ENCODE measurements at places on chromosomes 16 and 17.

DNA sequence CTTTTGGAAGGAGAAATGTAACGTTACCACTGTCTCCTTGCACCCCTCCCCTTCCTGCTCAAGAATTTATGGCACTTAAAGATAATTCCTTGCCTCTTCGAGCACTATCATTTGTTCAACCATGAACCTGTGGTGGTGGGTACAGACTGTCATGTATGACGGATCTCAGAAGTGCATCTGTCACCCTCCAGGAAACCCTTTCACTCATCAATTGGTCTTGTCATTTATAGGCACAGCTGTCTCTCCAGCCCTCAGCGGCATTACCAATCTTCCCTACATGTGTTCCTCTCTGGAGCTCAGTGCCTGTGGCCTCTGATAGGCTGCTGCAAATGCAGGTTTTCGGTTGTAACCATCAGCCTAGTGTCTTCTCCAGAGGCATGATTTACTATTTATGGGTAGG lies 15.0 kb downstream of the CNTNAP4 start:
- no peak for DNase-seq

DNA sequence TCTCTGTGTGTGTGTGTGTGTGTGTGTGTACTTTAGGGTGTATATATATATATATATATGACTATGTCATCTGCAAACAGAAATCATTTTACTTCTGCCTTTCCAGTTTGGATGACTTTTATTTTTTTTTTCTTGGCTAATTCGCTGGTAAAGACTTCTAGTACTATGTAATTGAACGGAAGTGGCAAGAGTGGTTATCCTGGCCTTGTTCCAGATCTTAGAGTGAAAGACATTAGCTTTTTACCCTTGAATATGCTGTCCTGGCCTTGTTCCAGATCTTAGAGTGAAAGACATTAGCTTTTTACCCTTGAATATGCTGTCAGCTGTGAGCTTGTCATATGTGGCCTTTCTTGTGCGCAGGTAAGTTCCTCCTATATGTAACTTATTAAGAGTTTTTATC lies 72.7 kb upstream of the MYOCD start:
- no peak for DNase-seq

GRCh38 chr17:8162997-8163977 lies 539 bp upstream of the VAMP2 start:
- DNase-seq = no peak

DNA sequence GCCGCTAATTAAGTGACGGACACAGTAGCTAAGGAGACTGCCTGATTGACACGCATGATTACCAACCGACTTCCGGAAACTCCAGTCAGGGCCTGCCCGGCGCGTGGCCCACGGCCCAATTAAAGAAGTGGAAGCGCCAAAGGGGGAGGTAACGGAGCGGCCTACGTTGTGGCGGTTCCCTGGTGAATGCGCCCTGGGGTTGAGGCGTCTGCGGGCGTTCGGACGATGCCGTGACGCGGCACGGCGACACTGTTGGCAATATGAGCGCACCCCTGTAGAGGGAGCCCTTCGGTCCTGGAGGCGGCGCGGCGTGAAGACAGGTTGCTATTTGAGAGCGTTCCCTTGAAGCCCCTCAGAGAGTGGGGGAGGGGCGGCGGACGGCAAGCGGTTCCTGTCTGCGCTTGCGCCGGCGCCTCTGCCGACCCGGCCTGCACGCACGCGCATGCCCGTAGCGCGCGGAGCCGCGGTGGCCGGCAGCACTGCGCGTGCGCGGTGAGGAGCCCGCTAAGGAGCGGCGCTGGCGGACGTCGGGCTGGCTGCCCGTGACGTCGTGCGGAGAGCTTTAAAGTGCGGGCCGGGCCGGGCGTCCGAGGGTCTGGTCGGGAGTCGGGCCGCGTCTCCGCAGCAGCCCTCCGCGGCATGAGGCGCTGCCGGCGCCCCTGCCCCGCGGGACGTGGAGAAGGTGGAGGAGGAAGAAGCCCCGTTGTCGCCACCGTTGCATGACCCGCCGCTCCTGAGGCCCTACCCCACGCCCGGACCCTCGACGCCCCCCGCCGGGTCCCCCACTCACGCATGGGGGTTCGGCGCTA lies at the start of gene ALKBH5:
Gene ALKBH5 (plus strand): TSS at position 495 of the 809 bp plus-strand sequence. CDS start 416 bp downstream, outside the sequence.
- peak; percentile 100 for DNase-seq

DNA sequence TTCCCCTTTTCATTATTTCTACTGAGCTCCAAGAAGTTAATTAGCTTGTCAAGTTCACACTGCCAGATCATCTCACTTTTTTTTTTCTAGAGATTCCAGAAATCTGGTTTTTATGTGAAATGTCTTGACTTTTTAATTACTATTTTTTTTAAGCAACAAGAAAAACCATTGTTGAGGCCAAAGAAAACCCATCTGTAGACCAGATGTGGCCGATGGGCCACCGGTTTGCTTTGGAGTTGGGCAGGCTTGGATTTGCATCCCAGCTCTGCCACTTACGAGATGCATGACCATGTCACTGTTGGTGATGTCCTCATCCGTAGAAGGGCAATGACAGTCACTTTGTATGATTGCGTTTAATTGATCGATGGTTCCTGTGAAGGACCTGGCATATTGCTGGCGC lies 34.2 kb upstream of the MRTFB start:
- DNase-seq = no peak

GRCh38 chr16:55076053-55076452 lies 145.4 kb downstream of the IRX5 start:
- DNase-seq = no peak

- DNase-seq = no peak
Measured at GRCh38 chr17:11140501-11140900, 100.5 kb upstream of the SHISA6 start.

DNA sequence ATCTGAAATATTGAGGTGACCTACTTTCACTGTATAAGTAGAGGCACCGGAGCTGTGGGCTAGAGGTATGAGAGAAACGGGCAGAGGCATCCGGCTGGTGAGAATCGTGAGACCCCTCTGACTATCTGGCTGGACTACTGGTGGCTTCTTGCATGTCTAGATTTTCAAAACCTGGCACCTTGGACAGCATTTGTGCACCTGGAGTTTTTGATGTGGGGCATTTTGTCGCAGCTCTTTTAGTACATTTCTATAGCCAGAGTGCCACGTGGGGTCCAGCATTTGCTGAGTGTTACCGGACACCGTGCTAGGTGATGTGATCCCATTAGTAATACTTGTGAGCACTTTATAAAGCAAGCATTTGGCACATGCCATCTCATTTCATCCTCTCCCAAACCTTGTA lies 32.6 kb upstream of the SHISA9 start:
- no peak for DNase-seq

GRCh38 chr16:70758786-70759185 lies 42.2 kb downstream of the VAC14 start:
- DNase-seq = no peak

DNA sequence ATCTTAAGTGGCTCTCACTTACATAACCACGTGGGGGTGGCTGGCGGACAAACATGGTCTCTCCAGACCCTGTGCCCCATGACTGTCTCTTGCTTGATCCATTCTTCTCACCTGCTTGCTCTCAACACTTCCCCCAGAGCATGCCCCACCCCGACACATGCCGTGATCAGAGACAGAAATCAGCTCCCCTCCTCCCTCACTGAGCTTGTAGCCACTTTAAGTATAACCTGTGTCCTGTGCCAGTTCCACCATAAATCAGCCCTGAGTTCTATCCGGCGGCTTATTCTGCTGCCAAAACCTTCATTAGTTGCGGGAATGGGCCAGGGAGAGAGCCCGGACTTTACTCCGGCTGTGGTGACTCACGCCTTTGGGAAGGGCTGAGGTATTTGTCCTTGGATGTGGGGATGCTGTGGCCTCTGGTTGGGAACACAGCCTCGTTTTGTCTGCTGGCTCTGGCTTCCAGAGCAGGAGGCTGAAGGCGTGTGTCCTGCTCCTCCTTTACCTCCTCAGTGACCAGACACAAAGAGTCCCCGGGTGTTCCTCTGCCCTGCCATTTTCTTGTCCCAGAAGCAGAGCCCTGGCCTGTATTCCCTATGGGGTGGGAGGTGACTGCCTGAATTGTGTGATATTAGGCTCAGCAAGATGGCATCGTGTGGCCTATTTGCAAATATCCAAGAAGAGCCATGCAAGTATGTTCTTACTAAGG lies 21.1 kb downstream of the ANKRD40 start:
- DNase-seq = no peak

DNA sequence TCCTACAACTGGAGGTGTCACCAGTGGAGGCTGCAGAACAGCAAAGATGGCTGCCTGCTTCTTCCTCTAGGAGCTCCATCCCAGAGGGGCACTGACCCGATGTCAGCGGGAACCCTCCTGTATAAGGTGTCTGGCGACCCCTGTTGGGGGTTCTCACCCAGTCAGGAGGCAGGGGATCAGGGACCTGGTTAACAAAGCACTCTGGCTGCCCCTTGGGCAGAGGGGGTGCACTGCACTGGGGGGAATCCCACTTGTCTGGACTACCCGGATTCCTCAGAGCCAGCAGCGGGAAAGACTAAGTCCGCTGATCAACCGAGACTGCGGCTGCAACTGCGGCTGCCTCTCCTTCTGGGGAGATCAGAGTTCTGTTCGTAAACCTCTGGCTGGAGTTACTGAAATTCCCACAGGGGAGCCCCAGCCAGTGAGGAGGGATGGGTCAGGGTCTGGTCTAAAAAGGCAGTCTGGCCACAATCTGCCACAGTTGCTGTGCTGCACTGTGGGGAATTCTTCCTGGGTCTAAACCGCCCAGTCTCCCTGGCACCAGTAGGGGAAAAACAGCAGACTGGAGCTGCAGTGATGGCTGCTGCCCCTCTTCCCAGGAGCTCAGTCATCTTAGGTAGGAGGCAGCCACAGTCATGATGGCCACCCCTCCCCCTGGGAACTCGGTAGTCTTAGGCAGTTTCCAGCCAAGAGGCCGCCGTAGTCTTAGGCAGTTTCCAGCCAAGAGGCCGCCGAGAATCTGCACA lies 213.4 kb downstream of the CYB561 start:
- DNase-seq = no peak

- DNase-seq = no peak
Measured at GRCh38 chr17:40338058-40338457, 26.5 kb downstream of the GJD3 start.

DNA sequence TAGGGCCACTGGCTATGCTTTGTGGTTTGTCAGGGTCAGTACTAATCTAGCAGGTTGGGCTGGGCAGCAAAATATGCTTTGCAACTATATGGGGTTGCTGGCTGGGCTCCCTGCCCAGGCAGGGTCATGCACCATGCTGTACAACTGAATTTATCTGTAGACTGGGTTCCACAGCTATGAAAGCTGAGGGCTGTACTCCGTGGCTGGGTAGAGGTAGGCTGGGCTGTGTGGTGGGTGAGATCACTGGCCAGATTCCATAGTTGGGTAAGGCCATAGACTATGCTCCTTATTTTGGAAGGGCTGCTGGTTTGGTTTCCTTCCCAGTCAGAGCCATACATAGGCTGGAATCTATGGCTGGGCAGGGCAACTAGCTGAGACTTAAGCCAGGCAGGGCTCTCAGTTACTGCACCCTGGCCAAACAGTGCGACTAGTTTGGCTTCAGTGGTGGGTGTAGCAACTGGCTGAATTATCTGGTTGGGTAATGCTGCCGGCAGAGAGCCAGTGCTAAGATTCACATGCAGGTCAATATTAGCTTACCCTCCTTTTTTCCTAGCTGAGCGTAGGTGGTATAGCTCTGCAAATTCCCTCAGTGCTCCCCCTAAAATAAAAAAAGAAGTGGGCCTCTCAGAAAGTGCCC lies 769.1 kb upstream of the CDH8 start:
- DNase-seq = no peak

DNA sequence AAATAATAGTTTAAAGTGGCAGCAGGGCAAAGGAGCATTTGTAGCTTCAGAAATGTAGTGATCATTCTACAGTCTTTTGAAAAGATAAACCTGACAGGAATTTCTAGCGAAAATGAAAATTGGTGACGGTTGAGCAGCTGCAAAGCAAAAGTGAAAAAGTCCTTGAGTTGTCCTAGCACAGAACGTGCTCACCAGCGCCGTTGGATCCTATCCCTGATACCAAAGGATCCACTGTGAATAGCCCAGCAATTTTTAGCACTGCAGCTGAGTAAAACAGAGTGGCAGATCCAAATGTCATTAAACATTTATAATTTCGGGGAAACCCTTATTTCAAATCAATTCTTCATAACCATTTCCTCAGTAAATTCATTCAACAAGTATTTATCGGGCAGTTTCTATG lies 453.8 kb upstream of the HSBP1 start:
- no peak for DNase-seq

GRCh38 chr16:30185683-30186421 lies 2.5 kb downstream of the CORO1A start:
- no peak for DNase-seq

GRCh38 chr17:40086150-40087044 lies 14.0 kb downstream of the NR1D1 start:
- no peak for DNase-seq

GRCh38 chr17:81081222-81082176 lies 46.5 kb downstream of the BAIAP2 start:
- no peak for DNase-seq

GRCh38 chr16:52123061-52123839 lies 423.7 kb downstream of the TOX3 start:
- no peak for DNase-seq

DNA sequence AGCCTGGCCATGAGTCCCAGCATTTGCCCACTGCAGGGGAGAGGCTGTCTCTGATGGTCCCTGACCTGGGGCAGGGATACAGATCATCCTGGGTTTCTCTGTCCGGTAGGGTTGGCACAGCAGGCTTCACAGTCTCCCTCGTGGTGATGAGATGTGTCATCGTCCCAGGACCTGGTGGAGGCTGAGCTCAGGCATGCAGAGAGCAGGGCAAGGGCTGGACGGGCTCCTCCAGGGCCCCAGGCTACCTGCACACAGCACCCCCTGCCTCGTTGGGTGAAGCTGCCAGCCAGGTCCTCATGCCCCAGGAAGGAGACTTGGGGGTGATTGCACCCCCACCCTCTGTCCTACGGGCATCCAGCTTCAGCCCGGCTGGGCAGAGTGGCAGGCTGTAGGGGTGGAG lies 155.8 kb upstream of the GSE1 start:
- DNase-seq = no peak

DNA sequence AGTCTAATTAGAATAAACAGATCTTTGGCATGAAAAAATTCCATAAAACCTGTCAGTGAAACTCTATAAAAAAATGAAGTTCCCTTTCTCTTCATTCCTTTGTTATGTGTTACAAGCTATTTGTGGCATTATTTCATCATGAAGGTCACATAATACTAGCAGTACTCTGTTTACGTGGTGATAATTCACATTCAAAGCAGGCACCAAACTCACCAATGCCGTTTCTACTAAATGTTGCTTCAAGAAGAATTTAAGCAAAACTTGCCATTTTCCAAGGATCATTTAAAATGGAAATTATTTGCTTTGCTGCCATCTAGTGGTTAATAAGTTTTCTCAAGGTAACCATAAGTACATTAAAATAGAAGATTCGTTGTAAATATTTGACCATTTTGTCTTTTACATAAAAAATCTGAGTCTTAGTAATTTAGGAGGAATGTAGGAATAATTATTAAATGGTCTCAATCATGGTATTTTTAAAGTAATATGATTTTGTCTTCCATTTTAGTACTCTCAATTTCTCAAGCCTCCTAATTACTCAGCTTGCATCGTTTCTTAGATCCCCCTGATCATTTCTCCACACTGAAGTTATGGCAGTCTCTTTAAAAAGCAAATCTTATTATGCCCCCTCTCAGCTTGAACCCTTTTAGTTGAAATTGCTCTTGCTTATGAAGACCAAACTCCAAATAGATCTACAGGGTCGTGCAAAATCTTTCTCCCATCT lies 80.8 kb downstream of the OMG start:
- no peak for DNase-seq

All from left lung (tissue), 14 donors.